ENCODE measurements at places on chromosomes 12 and 14. TPM values are rescaled to one million over a fixed set of nuclear protein-coding genes. Genes with fewer than 3 reads are reported as not detected.

GRCh38 chr12:124663771-124664366 lies 96.5 kb upstream of the NCOR2 start:
- DNase-seq: no peak

DNA sequence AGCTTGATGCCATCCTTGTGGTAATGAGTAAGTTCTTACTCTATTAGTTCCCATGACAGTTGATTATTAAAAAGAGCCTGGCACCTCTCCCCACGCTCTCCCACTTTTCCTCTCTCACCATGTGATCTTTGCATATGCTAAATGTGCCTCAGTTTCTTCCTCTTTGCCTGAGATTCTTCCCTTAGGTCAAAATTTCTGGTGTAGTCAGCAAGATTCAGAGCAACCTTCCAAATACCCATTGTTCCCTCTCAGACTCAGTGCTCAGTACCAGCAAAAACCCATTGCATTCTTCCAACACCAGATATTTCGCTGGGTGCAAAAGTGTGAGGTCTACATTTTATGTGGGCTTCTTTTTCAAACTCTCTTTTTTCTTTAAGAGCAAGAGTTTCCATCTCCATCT lies 10.8 kb upstream of the USP15 start:
- DNase-seq: no peak

DNA sequence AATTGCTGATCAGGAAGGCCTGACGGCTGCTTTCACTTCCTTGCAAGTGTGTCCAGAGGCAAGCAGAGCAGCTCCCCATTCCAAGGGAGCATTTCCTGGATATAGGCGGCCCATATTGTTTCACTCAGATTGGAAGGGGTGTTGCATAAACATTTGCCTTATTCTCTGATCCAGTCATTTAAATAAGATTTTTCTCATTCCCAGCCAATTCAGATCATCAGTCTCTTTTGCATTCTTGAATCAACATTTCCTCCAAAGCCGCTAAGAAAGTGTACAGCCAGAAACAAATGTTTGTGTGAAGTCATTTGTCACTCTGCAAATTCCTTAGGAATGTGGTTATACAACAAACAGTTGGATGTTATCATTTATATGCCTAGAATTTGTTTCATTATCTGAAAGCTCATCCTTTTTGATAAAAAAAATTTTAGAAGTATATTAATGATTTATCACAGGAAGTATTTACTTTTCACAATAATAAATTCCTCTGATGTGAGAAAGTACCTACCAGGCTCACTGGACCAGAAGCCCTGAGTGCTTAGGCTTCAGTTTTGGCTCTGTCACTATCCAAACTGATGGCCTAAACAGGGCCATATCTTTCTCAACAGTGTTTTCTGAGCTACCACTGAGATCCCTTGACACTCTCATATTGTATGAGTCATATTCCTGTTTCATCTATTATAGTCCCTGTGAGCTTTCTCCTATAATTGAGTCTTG lies 379.6 kb downstream of the CCDC91 start:
- no peak for DNase-seq

GRCh38 chr14:92514844-92515514 lies 1.4 kb downstream of the RIN3 start:
- DNase-seq: no peak

DNA sequence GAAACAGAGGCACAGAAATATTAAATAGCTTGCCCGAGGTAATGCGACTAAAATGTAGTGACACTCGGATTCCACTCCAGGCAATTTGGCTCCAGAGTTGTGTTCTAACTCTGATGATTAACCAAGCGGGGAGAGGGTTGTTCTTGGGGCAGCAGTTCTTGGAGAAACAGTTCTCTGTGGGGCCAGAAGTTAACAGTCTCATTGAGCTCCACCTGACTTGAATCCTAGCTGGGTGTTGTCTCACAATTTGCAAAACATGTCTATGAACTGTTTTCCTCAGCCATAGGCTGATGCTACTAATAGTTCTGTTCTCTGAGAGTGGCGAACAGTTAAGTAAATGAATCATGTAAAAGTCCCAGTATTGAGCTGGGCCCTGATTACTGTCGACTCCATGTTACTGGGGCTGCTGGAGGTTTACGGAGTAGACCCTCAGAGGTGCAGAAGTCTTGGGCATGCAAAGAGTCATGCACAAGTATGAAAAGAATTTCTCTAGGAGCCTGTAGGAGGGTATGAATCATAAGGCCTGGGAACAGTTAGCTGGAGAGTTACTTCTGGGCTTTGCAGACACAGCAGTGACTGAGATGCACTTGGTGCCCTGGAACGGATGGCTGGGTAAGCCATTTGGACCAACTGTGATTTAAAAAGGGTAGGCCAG lies 15.4 kb upstream of the NIN start:
- no peak for DNase-seq

DNA sequence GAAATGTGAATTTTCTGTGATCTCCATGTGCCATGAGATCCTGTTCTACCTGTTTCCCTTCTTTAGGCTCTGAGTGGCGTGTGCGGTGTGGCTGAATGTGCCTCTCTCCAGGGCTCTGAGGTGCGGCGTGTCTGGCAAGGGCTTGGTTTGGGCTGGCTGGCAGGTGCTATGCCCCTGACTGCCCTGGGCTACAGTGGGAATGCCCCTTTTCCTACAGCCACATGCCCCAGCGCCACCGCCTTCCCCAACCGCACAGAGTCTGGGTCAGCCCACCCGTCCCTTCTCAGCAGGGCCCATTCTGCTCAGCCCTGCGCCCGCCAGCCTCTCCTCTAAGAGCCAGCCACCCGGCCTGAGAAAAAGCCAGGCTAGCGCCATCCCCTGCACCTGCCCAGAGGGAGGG lies 24.7 kb downstream of the BTBD6 start:
- DNase-seq: no peak

- no peak for DNase-seq
Observed at GRCh38 chr14:32252030-32252670, 49.1 kb upstream of the RNU6-8 start.

DNA sequence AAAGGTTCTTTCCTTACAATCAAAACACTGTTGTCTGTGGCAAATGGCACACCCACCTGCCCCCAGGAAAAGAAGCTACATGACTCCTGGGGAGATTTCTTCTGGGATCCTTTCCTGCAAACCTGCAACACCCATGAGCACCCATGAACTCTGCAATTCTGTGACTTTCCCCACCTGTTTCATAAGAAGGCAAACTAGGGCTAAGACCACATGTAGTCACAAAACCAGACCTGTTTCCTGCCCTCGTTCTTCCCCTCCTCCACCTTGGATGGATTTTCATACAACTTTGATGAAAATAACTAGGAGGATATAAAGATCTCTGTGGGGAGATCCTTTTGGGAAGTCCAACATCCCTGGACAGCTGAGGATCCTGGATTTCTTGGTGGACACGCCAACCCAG lies 1084.7 kb downstream of the BCL11B start:
- no peak for DNase-seq

DNA sequence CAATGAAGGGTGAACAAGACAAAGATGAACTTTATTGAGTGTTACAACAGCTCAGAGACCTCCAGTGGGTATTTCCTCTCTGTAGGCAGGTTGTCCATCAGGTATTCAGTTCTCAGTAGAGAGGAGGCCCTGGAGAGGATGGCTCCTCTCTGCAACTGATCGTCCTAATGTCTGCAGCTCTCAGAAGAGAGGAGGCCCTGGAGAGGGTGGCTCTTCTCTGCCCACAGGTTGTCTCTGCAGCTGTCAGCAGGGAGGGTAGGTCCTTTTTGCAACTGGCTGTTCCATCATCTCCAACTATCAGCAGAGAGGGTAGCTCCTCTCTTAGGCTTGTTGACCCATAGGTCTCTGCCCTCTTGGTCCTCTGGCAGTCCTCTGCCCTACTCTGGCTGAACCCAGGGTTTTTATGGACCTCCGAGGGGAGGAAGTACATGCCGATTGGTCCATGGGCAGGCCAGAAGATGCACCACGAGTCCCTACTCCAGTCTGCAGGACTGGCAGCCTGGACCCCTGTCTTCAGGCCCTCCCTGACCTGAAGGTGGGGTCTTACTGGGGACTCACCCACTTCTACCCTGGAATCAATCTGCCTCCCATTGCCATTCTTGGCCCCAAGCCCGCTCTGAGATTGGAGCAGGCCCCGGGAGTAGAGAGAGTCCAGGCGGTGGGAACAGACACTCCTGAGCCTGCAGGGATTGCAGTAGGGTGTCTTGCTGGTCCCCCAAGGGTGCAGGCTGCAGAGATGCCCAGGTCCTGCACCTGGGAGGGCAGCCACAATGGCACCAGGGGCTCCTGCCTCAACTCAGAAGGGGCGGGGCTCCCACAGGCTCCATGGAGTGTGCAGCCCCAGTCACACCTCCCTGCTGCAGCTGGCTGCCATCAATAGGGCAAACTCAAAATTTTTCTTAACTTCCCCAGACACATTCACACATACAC lies 2.3 kb downstream of the TMEM116 start:
- no peak for DNase-seq

- DNase-seq: no peak
Observed at GRCh38 chr12:72511498-72511897, 239.3 kb downstream of the TRHDE start.

GRCh38 chr12:18521461-18521860 lies 216.4 kb downstream of the PLCZ1 start:
- DNase-seq: no peak

- no peak for DNase-seq
Observed at GRCh38 chr14:80095623-80096022, 115.7 kb downstream of the DIO2 start.

DNA sequence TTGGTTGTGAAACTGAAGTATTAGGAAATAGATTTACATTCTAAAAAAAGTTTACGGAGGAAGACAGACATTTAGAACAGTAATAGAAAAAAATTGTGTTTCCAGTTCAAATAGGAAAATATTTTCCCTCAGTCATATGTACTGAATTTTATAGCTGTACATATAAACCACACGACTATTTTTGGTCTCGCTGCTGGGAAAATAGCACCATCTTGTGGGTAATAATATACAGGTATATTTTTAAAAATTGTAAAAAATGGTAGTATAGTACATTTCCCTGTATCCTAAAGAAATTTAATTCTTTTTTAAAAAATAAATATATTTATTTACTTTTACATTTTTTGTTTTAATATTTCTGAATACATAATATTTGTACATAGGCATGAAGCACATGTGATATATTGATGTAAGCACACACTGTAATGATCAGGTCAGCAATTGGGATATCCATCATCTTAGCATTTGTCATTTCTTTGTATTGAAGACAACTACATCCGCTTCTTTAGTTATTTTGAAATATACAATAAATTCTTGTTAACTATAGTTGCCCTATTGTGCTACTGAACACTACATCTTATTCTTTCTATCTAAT lies 168.6 kb downstream of the ALX1 start:
- no peak for DNase-seq

DNA sequence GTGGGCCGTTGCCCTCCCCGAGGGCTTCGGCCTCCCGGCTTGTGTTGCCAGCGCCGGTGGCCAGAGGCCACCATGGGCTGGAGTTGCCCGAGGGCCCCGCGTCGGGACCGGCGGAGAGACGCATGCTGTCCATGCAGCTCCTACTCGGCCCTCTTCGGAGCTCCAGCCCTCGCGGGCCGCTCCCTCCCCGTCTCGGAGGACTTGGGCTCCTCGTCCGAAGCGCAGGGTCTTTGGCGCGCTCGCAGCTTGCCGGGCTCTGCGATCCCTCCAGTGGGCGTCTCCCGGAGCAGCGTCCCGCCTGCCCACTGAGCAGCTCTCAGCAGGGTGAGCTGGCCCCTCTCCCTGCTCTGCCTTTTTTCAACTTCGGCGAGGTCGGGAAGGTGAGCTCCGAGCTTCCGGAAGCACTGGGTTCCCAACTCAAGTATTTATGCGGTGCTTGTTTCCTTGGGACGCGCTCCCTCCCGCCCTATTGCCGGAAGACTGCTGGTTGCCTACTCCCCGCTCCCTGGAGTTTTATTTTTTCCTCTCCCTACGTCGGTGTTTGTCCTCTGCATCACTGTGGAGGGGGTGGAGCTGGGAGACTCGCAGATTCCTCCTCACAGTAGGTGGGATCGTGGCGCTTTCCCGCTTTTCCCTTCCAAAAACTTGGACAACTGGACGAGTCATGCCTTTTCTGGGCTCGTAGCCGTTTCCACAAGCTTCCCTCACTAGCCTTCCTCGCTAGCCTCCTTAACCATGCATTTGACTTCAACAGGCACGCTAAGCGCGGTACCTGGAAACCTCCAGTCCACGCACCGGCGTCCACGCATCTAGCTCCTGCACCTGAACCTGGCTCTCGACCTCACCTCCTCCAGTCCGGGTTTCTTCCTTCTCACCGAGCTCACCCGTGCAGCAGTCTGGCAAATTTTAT lies at the start of gene AVPR1A:
TSS of gene AVPR1A (minus strand) at position 489 of the 910 bp plus-strand sequence. CDS start at position 124, 365 bp downstream.
- peak; percentile 46 for DNase-seq

GRCh38 chr12:113347107-113347506 lies 11.3 kb upstream of the PLBD2 start:
- no peak for DNase-seq

GRCh38 chr12:23816394-23816851 lies 133.0 kb downstream of the SOX5 start:
- no peak for DNase-seq

DNA sequence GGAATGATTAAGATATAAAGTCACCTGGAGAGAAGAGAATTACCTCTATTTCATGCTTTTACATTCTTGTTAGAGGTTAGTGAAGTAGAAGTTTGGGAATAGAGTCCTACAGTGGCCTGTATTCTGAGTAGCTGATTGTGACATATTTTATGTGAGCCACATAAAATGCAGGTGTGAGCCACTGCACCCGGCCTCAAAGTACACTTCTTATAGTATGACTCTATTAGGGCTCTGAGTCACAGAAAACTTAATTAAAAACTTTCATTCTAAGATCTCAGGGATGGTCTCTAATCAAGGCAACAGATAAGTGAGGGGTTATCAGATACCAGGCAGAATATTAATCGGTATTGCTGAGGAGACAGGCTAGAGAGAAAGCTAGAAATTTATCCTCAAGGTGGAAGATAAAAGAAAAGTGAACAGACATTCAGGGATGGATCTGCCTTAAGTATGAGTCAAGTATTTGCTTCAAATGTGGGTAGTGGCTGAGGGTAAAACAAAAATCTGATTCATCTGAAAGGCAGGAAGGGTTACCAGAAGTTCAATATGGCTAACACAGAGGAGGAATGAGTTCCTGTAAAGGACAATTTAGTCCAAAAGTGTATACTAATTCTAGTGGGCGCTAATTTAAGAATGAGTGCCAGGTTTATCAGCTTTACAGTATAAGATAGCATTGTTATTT lies 5.5 kb upstream of the G2E3 start:
- no peak for DNase-seq

The CCDC198 gene
- total RNA-seq: not detected

The SERPINA1 gene
- 7.7 TPM for total RNA-seq

The SLC25A29 gene
- 16.5 TPM for total RNA-seq

The SLC38A6 gene
- total RNA-seq: 5.3 TPM

The TAS2R30 gene
- 0.72 TPM for total RNA-seq

The LHX5 gene
- not detected for total RNA-seq

The POTEM gene
- not detected for total RNA-seq

The KCNH5 gene
- 0.22 TPM for total RNA-seq

The PTCSC3 gene
- total RNA-seq: not detected

The HSP90AA1 gene
- 467 TPM for total RNA-seq

The SCN8A gene
- total RNA-seq: 0.22 TPM

The EML1 gene
- 42.9 TPM for total RNA-seq

The RNASE2 gene
- 2.9 TPM for total RNA-seq

The P2RX2 gene
- not detected for total RNA-seq

The PRH2 gene
- total RNA-seq: not detected

The NKX2-1 gene
- not detected for total RNA-seq

The KLRD1 gene
- total RNA-seq: 1.5 TPM

The GNB3 gene
- total RNA-seq: 5.4 TPM

The EIF2S1 gene
- 104 TPM for total RNA-seq

The AVPR1A gene
- 1.9 TPM for total RNA-seq

Measured in left ventricle myocardium superior (tissue), 1 donor.